ENCODE measurements at places on chromosomes 12 and 14. TPM values are rescaled to one million over a fixed set of nuclear protein-coding genes. Genes with fewer than 3 reads are reported as not detected.
A peak's percentile ranks its signal among the peaks of the same experiment; 100 is the strongest.

The ATP23 gene
- total RNA-seq = 10.6 TPM

The AMHR2 gene
- not detected for total RNA-seq

GRCh38 chr12:19885093-19885812 is 446.0 kb downstream of the AEBP2 start:
- no peak for DNase-seq

The TOMM20L gene
- not detected for total RNA-seq

DNA sequence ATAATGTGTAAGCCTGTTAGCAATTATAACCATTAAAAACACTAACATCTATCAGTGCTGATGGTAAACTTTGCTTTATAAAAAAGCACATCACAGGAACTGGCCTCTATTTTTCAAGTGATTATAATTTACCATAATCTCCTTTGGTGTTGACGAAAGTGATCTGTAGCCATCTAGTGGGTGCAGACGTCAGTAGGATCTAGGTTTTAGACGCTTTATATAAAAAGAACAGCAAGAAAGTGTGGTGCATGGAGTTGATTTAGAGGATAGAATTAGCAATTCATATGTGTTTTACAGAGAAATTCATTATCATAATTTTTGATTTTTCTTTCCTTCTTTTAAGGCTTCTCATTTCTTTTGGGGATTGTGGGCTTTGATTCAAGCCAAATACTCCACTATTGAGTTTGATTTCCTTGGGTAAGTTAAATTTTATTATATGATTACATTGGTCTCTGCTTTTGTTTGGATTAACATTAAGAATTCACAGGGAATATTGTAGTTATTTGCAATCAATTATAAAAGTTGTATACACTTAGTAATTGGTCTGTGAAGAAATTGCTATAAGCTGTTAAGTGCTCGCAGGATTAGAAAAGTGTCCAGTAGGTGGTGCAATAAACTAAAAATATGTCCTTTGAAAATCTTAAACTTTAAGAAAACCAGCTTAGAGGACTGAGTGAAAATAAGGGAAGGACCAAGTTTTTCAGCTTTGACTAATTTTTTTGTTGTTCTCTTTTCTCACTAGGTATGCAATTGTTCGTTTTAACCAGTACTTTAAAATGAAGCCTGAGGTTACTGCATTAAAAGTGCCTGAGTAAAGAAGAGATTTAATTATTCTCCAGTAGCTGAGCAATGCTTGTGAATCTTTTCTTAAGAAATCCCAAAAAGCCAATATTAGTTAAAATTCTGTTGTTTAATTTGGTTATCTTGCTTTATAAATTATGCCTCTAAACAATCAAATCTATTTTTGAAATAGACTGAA is 59.5 kb downstream of the ETNK1 start:
- DNase-seq = no peak

DNA sequence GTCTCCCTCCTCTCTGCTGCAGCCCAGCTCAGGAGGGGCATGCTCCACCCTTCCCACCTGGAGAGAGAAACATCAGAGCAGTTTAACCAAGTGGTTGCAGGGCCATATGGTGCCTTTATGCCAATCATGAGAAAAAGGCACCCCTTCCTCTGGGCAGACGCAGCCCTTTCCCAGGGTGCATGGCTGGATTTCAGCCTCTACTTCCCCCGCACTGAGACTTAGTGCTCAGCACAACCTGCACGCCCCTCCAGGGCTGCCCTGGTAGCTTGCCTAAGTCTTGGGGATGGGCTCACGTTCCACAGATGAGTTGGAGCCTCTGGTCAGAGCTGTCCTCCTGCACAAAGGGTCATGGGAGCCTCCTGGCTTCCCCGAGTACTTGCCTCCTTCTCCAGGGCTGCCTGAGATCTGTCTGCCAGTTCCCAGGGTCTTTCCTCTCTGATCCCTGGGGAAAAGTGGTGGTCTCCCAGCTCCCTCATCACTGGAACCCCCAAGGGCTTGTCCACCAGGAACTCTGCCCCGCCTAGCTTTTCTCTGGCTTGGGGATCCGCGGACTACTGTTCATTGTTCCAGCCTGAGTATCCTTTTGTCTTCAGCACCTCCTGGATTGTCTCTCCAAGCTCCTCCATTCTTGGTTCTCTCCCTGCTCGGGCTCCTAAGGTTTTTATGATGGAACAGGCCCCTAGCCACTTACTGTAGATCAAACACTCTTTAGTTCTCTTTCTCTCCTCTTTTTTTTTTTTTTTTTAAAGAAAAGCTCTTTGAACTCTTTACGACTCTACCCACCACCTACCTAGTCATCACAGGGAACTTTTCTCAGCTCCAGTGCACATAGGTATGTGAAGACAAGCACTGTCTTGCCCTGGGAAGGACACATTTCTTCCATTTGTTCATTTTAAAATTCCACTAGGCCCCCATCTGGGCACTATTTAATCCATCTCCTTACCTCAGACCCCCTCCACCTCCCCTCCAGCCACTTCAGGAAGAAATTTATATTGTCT is 6.1 kb upstream of the KRT74 start:
- DNase-seq = no peak

DNA sequence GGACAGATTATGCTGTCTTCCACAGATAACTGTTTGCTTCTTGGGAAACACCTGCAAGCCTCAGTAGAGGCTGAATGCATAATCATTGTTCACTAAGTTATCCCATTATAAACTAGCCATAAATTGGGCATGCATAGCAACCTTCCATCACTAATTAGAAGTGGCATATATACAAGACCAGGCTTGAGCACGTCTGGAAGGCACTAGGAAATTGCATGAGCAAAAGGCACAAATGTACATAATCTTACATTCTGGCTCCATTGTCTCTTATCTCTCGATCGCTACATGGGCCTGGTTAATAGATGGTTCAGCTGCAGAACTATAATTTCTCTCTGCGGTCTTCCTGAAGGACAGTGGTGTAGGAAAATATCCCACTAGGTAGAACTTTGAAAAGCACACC is 679.2 kb downstream of the RPL10L start:
- no peak for DNase-seq

GRCh38 chr12:31991815-31992214 is 32.6 kb downstream of the RESF1 start:
- DNase-seq = no peak

The KRT73 gene
- not detected for total RNA-seq

GRCh38 chr12:16348435-16349130 is 1.1 kb downstream of the MGST1 start:
- DNase-seq = no peak

The OTOGL gene
- 0.63 TPM for total RNA-seq

The TAS2R42 gene
- total RNA-seq = not detected

The SERPINA12 gene
- total RNA-seq = not detected

GRCh38 chr14:68247274-68247673 is 427.7 kb downstream of the RAD51B start:
- no peak for DNase-seq

DNA sequence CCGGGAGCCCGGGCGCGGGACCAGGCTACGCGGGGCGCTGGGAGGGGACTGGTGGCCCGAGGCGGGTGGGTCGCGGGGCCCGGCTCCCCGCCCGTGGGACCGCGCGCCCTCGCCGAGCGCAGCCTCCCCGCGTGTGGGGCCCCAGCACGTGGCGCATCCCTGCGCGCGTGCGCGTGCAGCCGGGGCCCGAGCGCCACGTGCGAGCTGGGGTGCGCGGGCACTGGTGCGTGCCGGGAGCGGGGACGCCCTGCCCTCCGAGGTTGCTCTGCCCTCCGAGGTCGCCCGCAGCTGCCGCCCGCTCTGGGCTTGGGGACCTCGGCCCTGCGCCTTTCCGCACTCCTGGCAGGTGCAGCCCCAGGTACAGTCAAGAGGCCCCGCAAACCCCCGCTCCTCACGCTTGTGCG is 365 bp upstream of the CCDC88C start:
- DNase-seq = no peak

DNA sequence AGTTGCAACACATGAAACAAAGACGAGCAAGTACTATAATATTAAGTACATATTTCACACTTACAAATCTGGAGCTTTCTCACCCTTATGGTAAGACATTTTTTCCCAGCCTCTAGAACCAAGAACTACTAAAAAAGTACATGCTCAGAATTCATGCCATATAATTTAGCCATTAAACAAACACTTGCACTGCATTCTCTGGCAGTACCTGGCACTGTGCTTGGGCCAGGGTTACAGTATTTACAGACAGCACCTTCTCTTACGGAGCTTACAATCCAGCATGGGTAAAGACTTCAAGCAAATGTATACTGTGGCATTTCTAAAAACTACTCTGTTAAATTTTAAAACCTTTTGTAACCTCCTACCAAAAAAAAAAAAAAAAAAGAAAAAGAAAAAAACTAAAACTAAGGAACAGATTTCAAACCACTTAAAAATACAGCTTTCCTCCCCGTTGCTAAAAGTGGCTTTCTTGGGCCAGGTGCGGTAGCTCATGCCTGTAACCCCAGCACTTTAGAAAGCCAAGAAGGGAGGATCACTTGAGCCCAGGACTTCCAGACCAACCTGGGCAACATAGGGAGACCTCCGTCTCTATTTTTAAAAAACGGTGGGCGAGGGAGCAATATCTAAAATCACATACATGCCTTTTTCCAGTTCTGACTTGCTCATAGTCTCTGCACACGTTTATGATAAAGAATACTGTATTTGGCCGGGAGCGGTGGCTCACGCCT is 956 bp downstream of the GNPTAB start:
- no peak for DNase-seq

- DNase-seq = no peak
Measured at GRCh38 chr12:110108309-110109036, 15.7 kb upstream of the IFT81 start.

GRCh38 chr12:24896171-24896570 is 52.7 kb downstream of the BCAT1 start:
- DNase-seq = no peak

DNA sequence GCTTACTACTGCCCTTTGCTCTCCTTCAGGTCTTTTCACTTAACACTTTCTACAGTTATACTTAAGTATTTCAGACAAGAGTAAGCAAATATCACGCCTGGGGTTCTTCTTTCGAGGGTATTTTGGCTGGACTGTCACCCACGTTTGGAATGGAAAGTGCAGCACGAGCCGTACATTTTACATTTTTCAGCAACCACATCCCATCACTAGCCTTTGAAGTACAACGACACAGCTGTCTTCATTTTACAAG is 349 bp upstream of the FAM177A1 start:
- no peak for DNase-seq

GRCh38 chr12:124622331-124622730 is 54.9 kb upstream of the NCOR2 start:
- DNase-seq = no peak

DNA sequence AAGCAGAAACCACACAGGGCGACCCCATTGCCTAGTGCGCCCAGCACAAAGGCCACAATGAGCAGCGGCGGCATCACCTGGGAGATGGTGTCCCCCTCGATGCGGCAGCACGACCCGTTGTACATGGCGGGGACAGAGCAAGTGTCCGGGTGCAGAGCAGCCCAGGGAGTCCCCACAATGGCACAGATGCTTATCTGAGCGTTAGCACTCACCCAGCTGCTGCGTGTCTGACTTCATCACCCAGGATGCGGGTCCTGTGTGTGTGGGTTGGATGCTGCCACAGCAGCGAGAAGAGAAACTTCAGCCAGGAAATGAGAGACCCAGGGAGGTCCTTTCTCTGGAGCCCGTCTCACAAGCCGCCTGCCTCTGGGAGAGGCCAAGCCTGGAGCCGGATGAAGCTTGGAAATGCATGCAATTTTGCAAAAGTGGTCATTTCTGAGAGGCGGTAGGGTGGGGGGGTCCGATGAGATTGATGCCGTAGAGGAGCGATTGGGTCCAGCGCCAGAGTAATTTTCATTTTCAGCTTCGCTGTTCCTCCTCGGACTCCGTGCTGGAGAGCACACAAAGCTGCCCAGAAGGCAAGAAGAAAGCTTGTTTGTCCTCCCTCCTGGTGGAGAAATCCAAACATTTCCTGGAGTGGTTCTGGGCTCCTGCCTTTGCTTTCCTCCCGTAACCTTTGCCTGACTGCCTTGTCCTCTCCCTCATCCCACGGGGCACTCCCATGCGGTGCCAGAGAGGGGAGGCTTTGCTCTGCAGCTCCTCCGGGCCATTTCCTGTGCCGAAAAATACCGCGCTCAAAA is at the start of gene HCAR1:
Gene HCAR1 (minus strand): TSS at position 630 of the 800 bp plus-strand sequence. CDS start 505 bp downstream, at position 125.
- DNase-seq = no peak

DNA sequence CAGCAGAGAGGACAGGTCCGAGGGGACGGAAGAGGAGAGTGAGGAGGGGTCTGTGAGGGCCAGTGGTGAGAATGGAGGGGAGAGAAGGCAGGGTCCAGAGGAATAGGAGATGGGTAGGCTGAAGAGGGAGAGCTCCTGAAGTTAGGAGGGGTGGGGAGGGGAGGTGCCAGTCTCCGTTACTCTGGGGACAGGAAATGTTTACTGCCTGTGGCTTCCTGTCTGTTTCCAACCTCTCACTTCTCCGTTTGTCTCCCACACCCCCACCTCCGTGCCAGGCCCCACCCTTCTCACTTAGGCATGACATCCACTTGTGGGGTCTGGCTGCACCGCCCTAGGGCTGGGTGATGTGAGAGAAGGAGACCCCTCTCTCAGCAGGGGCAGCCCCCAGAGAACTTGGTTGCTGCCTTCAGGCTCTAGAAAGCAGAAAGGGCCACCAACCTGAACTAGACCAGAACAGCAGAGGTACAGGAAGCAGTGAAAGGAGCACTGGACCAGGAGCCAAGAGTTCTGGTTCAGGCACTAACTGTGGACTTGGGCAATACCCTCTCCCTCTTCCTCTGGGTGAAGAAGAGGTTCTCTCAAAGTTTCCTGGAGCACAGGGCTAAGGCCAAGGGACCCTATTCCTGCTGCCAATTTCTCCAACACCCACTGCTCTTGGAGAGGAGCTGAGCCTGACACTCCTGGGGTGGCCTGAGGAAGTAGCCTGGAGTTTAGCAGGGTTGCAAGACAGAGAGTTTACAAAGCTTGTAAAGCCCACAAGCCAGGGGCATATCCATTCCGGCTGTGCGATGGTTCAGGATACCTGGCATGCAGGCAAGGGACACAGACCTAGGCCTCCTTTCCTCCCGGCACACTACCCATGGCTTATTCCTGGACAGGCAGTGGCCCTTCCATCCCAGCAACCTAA is 5.5 kb downstream of the ITGA5 start:
- peak; percentile 54 for DNase-seq

GRCh38 chr12:48937170-48937569 is 11.9 kb upstream of the FKBP11 start:
- DNase-seq = no peak

The CELA1 gene
- total RNA-seq = not detected

DNA sequence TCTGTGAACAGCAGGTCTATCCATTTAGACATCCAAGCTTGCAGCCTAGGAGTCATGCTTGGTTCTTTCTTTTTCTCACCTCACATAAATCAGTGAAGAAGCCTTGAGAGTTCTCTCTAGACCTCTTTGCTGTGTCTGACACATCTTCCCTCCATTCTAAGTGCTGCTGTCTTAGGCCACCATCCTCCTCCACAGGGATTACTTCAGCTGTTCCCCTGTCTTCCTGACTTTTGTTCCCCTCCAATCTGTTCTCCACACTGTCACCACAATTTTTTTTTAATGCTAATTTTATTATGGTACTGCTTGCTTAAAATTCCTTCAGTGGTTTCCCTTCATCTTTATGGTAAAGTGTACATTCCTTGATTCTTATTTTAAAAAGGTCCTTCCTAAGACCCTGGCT is 71.8 kb downstream of the DERA start:
- DNase-seq = no peak

The KLRC1 gene
- total RNA-seq = not detected

GRCh38 chr12:41510470-41510869 is 322.4 kb downstream of the PDZRN4 start:
- DNase-seq = no peak

The KCNMB4 gene
- 8.7 TPM for total RNA-seq

GRCh38 chr14:51094282-51094821 is 553 bp downstream of the TRIM9 start:
- no peak for DNase-seq

- no peak for DNase-seq
Measured at GRCh38 chr12:20272801-20273200, 95.5 kb upstream of the PDE3A start.

The TMTC2 gene
- total RNA-seq = 10.1 TPM

Measured in pulmonary artery endothelial cell (primary cell).